ENCODE measurements at places on chromosomes 3 and 15.
A peak's percentile ranks its signal among the peaks of the same experiment; 100 is the strongest.

- no peak for DNase-seq
Measured at GRCh38 chr15:40466426-40467260, 4.1 kb upstream of the CHST14 start.

DNA sequence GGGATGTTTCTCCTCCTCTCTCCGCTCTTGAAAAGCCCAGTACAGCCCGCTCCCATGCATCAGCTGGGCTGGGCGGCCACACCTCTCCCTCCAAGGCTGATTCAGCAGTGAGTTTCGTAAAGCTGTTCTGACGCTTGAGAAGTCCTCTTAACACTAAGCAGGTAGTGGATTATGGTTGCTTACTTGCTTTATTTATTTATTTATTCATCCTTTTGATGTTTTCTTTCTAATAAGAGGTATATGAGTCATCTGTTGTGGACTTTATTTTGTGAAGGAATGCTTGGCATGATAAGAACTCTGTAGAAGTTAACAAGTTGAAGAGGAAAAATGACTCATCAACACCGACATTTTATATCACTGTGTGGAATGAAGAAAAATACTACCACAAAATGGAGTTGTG is 285.0 kb downstream of the SQOR start:
- DNase-seq: no peak

GRCh38 chr3:152646004-152646403 is 188.9 kb upstream of the P2RY1 start:
- peak; percentile 1 for DNase-seq

DNA sequence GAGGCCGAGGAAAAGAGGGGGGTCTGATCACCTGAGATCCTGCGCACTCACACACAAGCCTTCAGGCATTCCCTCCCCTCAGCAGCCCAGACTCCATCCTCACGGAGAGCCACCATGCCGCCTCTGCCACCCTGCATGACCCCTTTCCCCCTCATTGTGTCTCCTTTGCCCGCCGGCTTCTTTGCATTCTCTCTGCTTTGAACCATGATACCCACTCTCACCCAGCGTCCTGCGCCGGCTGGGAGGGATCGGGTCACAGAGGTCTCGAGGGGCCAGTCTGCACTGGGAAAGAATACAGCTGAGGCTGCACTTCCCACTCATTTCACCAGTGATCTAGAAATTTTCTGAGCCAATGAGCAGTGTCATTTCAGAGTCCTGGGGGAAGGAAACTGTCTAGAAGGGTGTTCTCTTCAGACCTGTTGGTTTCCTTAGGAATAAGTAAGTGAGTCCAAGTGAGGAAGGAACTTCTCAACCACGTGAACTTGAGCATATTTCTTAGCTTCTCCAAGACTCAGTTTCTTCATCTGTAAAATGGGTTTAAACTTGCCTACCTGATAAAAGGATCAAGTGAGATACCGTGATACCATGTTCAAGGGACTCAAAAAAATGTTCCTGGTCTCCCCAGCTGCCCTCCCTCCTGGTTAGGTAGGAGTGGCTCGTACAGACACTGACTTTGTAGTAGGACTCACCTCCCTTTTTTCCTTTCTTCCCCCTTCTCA is 96.7 kb downstream of the TOP2B start:
- no peak for DNase-seq

DNA sequence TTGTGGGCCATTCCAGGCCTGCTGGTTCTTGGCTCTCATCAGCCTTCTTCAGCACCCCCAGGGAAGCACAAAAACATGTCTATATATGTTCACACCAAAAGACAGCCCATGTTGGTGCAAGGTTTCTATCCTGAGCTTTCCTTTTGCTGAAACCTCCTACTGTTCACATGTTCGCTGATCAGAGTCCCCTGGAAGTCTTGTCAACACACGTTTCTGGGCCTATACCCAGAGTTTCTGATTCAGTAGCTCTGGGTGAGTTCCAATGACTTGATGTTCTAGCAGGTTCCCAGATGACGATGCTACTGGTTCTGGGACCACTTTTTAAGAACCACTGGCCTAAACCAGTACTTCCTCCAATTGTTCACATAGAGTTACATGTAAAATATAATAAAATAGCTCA is 46.0 kb downstream of the SUCNR1 start:
- no peak for DNase-seq

All from NCI-H69 (cell line).